ENCODE measurements at places on chromosomes 5 and 9.

GRCh38 chr5:74079971-74080556 lies 454.1 kb downstream of the ARHGEF28 start:
- DNase-seq = no peak
- no peak overlapping the region for H3K4me3 ChIP-seq
- no peak overlapping the region for H3K27ac ChIP-seq
- H3K27me3 ChIP-seq = no peaks in the 10 kb centered on the region
- no peaks in the 10 kb centered on the region for H3K4me1 ChIP-seq

GRCh38 chr9:114271556-114272510 lies 51.1 kb upstream of the ORM1 start:
- no peaks in the 10 kb centered on the region for H3K36me3 ChIP-seq
- no peaks in the 10 kb centered on the region for H3K27me3 ChIP-seq
- peak; percentile 45 for DNase-seq
- no peaks in the 10 kb centered on the region for H3K4me1 ChIP-seq

GRCh38 chr9:38278931-38279679 lies 113.4 kb upstream of the ALDH1B1 start:
- no peaks in the 10 kb centered on the region for H3K27me3 ChIP-seq
- no peaks in the 10 kb centered on the region for H3K36me3 ChIP-seq
- H3K27ac ChIP-seq = no peak overlapping the region

GRCh38 chr9:13734601-13735000 lies 455.1 kb upstream of the MPDZ start:
- H3K27ac ChIP-seq = no peak overlapping the region
- no peak overlapping the region for H3K4me3 ChIP-seq
- H3K36me3 ChIP-seq = no peaks in the 10 kb centered on the region
- no peaks in the 10 kb centered on the region for H3K4me1 ChIP-seq

GRCh38 chr5:9572246-9572645 lies 26.4 kb upstream of the SEMA5A start:
- no peaks in the 10 kb centered on the region for H3K27me3 ChIP-seq
- DNase-seq = no peak
- no peak overlapping the region for H3K4me3 ChIP-seq
- H3K27ac ChIP-seq = no peak overlapping the region

DNA sequence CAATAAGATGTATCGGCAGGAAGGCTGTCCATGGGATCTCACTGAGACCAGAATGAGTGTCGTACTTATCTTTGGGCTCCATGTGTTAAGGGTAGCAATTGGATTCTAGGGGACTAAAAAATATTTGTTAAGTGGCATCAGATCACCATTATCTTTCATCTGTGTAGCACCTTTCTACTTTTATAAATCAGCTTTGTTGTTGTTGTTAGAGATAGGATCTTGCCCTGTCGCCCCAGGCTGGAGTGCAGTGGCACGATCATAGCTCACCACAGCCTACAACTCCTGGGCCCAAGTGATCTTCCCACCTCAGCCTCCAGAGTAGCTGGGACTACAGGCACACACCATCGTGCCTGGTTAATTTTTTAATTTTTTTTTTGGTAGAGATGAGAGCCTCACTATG lies 220.5 kb downstream of the SMARCA2 start:
- H3K27me3 ChIP-seq = no peaks in the 10 kb centered on the region
- no peak overlapping the region for H3K4me3 ChIP-seq
- DNase-seq = no peak
- no peaks in the 10 kb centered on the region for H3K4me1 ChIP-seq
- H3K36me3 ChIP-seq = no peaks in the 10 kb centered on the region

- no peaks in the 10 kb centered on the region for H3K27me3 ChIP-seq
- peaks cover 7% of the 10 kb centered on the region for H3K36me3 ChIP-seq
- H3K27ac ChIP-seq = no peak overlapping the region
- no peak overlapping the region for H3K4me3 ChIP-seq
- no peak for DNase-seq
- H3K4me1 ChIP-seq = peaks cover 23% of the 10 kb centered on the region
Measured at GRCh38 chr5:160262151-160263074, 33.1 kb downstream of the FABP6 start.

DNA sequence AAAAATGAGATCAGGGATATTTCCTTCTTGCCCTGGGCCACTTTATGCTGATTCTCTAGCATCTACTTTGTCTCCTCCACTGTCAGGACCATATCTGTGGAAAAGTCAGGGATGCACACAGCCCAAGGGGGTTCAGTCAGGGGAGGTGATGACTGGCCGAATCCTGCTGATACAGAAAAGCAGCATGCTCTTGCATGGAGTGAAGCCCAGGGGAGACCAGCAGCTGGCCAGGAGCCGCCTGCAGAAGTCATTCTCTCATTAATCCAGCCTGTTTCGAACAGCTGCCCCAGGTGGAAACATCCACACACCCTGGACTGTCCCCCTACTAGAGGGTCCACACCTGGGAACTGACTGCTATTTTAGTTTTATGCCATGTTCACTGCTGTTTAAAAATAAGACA lies 177.1 kb downstream of the ATP10B start:
- H3K4me3 ChIP-seq = no peak overlapping the region
- H3K27ac ChIP-seq = no peak overlapping the region
- no peaks in the 10 kb centered on the region for H3K4me1 ChIP-seq
- no peaks in the 10 kb centered on the region for H3K36me3 ChIP-seq
- H3K27me3 ChIP-seq = no peaks in the 10 kb centered on the region

- H3K27me3 ChIP-seq = no peaks in the 10 kb centered on the region
- DNase-seq = no peak
- H3K36me3 ChIP-seq = no peaks in the 10 kb centered on the region
Measured at GRCh38 chr5:103243665-103244064, 14.9 kb upstream of the MACIR start.

- peaks cover 10% of the 10 kb centered on the region for H3K4me1 ChIP-seq
- H3K27ac ChIP-seq = peak overlapping the region; percentile 30
- no peaks in the 10 kb centered on the region for H3K27me3 ChIP-seq
- no peaks in the 10 kb centered on the region for H3K36me3 ChIP-seq
- DNase-seq = no peak
Measured at GRCh38 chr5:5658226-5658625, 235.7 kb downstream of the ICE1 start.

GRCh38 chr5:57795203-57795602 lies 312.6 kb upstream of the ACTBL2 start:
- H3K36me3 ChIP-seq = no peaks in the 10 kb centered on the region
- no peak for DNase-seq
- no peaks in the 10 kb centered on the region for H3K4me1 ChIP-seq
- H3K27me3 ChIP-seq = no peaks in the 10 kb centered on the region
- H3K27ac ChIP-seq = no peak overlapping the region

DNA sequence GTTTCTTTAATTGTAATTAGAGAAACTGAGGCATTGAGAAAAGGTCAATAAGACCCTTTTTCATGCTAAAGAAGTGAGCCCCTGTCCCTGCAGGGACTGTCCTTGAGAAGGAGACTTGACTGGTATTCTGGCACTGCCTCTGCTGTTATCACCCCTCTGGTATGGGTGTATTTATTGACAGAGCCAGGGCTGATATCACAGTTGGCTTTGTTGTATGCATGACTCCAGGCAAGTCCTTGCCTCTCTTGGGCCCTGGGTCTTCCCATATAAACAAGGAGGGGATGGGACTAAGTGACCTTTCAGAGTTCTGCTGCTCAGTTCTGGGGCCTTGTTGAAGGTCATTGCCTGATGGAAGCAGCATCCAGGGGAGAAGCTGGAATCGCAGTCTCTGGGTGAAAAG lies 71.8 kb upstream of the PPARGC1B start:
- no peaks in the 10 kb centered on the region for H3K36me3 ChIP-seq
- H3K4me3 ChIP-seq = no peak overlapping the region
- H3K4me1 ChIP-seq = no peaks in the 10 kb centered on the region
- peak; percentile 55 for DNase-seq
- no peaks in the 10 kb centered on the region for H3K27me3 ChIP-seq
- peak overlapping the region; percentile 55 for H3K27ac ChIP-seq

DNA sequence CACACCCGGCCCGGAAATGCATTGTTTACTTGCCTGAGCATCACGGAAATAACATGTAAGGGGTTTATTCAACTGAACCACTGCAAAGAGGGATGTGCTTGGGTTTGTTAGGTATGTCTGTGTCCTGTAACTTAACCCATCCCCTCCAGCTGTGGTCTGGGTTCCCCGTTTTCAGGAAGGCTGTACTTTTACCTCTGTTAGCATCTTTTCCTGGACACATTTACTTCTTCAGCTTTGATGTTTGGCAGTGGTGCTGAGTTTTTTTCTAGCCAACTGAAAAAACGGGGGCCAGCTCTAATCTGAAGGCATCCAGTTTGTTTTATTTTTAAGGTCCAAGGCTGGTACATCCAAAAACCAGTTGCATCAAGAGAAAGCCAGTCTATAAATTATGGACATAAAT lies 561.8 kb downstream of the BNC2 start:
- H3K27me3 ChIP-seq = no peaks in the 10 kb centered on the region
- no peak overlapping the region for H3K4me3 ChIP-seq
- H3K4me1 ChIP-seq = no peaks in the 10 kb centered on the region

- no peak for DNase-seq
- no peak overlapping the region for H3K27ac ChIP-seq
- no peaks in the 10 kb centered on the region for H3K4me1 ChIP-seq
- H3K4me3 ChIP-seq = no peak overlapping the region
Measured at GRCh38 chr5:113673041-113673440, 159.5 kb downstream of the YTHDC2 start.
